Mammary microvascular endothelial cell (primary cell): ENCODE measurements at places on chromosomes 1 and 21. TPM values are rescaled to one million over a fixed set of nuclear protein-coding genes. Genes with fewer than 3 reads are reported as not detected.

The LCE2C gene
- not detected in 2 replicates for total RNA-seq

The PLCH2 gene
- 0.13 TPM in 1 of 2 replicates, not detected in the other for total RNA-seq

The TEKT2 gene
- total RNA-seq = 0.07 and 0.30 TPM in 2 replicates

The TRPM2 gene
- 18.1 and 18.3 TPM in 2 replicates for total RNA-seq

The LEFTY2 gene
- total RNA-seq = not detected in 2 replicates

The SAMD11 gene
- total RNA-seq = 0.20 TPM in 1 of 2 replicates, not detected in the other

The NME7 gene
- 22.9 and 32.2 TPM in 2 replicates for total RNA-seq
